Activated CD8-positive, alpha-beta T cell treated with anti-CD3 and anti-CD28 coated beads for 36 hours (primary cell): ENCODE measurements at places on chromosomes 12 and 14. TPM values are rescaled to one million over a fixed set of nuclear protein-coding genes. Genes with fewer than 3 reads are reported as not detected.

- no peak for DNase-seq
Observed at GRCh38 chr12:92357584-92358261, 212.1 kb upstream of the BTG1 start.

- peak; percentile 17 for DNase-seq
Observed at GRCh38 chr14:65255029-65255545, 152.8 kb upstream of the MAX start.

DNA sequence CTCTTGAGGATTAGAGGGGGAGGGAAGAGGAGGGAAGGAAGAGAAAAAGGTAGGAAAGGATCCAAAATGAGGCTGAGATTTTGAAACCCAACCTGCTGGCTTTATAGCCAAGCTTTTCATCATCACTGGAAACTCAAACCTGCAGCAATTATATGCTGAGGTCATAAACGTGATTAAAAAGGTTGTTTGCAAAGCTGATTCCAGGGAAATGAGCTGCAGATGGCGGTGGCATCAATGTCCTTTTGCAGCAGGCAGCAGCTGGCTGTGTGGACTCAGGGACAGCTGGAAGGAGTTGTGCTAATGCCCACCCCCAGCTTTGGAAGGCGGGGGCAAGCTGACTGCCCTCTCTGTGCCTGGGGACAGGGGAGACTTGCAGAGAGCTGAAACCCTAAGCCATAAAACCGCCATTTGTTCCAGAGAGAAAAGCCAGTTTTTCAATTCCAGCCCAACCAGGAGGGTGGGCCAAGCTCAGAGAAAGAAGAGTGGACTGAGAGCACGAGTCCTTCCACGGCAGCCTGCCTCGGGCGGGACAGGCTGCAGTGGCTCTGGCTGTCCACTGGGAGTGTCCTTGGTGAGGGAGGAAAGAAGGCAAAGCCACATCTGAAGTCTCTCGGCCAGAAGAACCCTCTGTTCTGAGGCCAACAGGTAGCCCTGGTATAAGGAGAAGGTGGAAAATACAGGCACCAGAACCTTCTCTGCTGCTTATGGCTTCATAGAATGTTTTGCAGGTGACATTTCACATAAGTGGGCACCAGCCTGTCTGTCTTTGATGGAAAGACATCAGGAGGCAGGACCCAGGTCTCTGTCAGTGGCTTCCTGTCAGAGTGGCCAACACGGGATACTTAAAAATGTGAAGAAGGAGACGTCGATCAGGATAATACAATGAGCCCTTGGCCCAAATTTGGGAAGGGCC is 90.7 kb downstream of the SINHCAF start:
- no peak for DNase-seq

DNA sequence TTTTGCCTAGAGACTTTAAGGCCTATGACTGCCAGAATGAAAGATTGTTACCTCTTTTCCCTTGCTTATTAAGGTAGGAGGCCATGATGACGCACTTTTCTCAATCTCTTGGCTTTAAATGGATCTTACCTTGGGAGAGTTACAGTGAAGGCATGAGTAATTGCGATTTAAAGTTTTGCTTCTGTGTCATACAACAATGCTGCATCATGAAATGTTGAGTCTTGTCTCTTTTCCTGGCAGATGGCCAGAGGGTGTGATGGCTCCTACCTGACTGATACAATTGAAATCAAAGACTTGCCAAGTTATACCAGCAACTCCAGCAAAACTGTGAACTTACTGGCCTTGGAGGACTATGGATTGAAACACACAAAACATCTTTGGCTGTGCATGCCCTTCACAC is 17.2 kb upstream of the LRRK2 start:
- no peak for DNase-seq

DNA sequence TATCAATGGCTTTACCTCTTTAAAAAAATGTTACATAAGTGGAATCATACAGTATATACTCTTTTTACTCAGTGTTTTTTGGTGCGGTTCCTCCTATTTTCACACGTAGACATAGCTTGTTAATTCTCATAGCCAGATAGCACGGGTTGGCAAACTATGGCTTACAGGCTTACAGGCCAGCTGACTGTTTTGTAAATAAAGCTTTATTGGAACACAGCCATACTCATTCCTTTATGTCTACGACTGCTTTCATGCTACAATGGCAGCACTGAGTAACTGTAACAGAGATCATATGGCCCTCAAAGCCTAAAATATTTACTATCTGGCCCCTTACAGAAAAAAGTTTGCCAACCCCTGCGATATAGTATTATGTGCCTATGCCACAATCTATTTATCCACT is 5.8 kb upstream of the DAAM1 start:
- no peak for DNase-seq

DNA sequence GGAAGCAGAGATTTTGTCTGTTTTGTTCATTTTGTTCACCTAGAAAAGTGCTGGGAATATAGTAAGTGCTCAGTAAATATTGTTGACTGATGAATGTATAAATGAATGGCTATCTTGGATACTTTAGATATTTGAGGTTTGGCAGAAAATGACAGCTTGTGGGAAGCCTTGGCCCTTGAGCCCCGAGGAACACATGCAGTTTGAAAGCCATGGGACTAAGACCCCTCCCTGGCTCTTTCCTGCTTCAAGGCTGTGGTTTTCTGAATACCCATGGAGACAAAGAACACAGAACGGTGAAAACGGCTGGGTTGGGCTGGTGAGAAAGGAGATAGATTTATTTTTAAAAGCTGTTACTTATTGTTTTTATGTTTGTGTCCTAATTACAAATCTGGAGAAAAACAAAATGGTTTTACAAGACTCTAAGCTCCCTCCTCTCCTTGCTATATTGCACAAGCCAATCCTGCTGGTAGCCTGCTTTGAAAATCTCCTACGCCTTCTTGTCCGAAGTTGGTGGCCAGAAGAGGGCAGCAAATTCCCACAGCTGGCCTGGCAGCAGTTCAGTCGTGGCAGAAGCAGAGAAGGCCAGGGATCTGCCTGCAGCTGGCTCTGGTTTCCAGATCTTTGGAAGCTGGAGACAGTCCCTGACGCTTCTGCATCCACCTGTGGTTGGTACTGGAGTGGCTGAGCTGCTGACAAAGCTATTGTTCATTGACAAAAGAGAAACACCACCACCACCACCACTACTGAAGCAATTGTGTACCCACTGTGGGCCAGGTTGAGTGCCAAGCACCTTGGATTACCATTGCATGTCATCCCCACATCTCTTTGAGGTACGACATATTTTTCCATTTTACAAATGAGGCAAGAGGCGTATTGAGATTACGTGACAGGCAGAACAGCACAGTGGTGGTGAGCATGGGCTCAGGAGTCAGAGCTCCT is 5.2 kb upstream of the KRT85 start:
- DNase-seq = peak; percentile 73

Gene FAIM2
- 0.56 TPM for total RNA-seq

DNA sequence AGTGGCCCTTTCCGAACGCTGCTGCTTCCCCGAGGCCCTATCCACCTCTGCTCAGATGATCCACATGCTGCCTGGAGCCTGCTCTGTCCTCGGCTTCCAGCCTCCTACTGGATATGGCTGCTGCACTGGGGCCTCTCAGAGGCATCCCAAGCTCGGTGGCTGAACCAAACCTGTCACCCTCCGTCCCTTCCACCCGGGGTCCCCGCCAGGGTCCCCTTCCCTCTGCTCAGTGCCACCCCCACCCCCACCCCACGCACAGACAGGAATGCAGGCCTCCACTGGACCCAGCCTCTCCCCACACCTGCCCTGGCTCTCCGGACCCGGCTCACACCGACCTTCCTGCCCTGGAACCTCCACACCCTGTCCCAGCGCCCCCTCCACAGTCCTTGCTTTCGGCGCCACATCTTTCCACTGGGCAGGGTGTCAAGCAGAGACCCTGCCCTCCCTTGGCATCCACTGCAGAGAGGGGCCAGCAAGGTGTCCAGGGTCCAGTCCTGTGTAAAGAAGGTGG is 6.1 kb downstream of the CEP170B start:
- DNase-seq = no peak

DNA sequence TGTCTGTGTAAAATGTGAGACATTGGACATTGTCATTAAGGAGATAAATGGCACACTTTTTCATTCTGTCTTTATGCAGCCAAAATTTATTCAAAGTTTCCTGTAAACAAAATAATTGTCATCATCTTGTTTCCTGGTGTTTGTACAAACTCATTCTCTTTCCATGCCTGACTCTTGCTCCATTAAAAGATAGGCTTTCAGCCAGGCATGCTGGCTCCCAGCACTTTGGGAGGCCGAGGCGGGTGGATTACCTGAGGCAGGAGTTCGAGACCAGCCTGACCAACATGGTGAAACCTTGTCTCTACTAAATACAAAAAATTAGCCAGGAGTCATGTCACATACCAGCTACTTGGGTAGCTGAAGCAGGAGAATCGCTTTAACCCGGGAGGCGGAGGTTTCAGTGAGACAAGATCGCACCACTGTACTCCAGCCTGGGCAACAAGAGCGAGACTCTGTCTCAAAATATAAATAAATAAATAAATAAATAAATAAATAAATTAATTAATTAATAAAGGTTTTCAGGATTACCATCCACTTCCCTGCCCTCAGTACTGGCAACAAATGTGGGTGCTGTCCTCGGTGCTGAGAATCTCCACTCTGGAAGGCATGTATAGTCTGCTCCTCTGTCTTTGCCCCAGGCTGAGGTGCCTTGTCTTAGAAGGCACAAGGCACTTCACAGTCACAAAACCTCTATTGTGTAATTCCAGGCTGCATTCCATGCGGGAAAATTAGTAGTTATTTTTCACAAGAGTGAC is 83.2 kb downstream of the PAH start:
- DNase-seq = no peak

Gene RPGRIP1
- not detected for total RNA-seq

- DNase-seq = no peak
Observed at GRCh38 chr14:50649691-50650090, 18.4 kb downstream of the SAV1 start.

DNA sequence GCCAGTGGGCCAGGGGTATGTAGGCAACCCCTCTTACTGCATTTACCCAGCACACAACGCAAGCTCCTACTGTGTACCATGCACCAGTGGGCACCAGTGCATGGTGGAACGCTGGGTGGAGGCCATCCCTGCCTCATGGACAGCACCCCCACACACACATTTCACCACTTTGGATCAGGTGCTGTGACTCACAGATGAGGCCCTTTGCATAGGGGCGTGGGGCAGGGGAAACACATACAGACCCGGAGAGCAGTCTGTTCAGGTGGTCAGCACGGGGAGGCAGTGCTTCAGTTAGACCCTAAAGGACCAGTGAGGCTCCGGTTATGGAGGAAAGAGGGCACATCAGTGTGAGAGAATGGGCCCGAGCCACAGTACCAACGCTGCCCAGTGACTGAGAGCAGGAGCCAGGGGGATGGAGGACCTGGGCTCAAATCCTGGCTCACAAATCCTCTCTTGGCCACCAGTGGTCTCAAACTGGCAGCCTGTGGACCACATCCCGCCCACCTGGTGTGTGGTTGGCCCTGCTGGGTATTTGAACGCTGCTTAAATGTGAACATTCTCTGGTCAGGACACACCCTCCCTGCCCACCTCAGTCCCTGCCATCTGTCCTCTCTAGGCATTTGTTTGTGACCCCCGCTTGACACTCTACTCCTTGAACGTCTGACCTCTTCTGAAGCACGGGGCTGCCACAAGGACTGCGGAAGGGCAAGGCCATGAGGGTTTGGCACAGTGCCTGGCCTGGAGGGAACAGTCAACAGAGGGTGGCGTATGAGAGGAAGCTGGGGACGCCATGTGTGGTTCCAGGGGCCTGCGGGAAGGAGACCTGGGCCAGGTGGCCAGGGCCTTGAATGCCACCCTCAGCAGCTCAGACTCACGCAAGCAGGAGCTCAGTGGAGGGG is 46.7 kb downstream of the FAM222A start:
- DNase-seq = no peak

GRCh38 chr14:64891173-64891838 is 11.6 kb upstream of the SPTB start:
- no peak for DNase-seq

DNA sequence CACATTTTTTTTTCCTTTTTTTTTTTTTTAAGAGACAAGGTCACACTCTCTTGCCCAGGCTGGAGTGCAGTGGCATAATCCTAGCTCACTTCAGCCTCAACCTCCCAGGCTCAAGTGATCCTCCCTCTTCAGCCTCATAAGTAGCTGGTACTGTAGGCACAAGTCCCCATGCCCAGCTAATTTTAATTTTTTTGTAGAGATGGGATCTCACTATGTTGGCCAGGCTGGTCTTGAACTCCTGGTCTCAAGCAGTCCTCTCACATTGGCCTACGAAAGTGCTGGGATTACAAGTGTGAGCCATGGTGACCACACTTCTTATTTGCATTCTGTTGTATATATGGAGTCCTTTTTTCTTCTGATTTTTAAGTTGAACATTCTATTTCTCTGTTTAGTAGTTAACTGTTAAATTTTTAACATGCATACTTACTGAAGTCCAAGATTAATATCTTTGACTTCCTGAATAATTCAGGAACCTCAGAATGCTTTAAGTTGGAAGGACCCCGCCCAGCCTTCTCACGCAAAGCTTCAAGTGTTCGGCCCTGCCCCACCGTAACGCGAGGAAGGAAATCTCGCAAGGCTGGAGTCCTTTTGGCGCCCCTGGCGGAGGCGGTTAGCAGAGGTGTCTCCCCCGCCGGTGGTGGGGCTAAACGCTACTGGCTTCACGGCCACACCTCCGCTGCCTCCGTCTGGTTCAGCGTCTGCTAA is 21.6 kb downstream of the SPATS2 start:
- DNase-seq = peak; percentile 81

- DNase-seq = no peak
Observed at GRCh38 chr12:93127582-93128331, 198.7 kb upstream of the EEA1 start.

Gene A2ML1
- total RNA-seq = not detected

GRCh38 chr12:12008232-12008850 is 62.4 kb upstream of the BCL2L14 start:
- peak; percentile 61 for DNase-seq

Gene RFX4
- total RNA-seq = not detected

GRCh38 chr12:5017638-5018348 is 25.9 kb upstream of the KCNA5 start:
- no peak for DNase-seq

Gene SERPINA10
- total RNA-seq = not detected

Gene THTPA
- 7.6 TPM for total RNA-seq

DNA sequence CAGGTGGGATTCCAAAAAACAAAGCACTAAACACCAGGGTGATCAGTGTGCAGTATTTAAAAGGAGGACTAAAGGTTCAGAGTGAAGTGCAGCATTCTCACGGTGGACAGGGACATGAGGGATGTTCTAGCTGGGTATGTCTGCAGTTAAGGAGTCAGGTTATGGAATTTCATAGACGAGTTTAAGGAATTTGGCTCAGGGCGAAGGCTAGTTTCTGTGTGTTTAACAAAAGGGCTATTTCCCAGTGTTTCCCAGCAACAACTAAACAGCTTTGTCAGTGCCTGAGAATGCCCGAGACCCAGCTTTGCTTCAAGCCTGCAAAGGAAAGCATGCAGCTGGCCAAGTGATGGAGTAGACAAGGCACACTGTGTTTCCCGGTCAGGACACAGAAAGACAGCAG is 7.0 kb downstream of the KRT1 start:
- no peak for DNase-seq

Gene CLEC14A
- total RNA-seq = not detected

DNA sequence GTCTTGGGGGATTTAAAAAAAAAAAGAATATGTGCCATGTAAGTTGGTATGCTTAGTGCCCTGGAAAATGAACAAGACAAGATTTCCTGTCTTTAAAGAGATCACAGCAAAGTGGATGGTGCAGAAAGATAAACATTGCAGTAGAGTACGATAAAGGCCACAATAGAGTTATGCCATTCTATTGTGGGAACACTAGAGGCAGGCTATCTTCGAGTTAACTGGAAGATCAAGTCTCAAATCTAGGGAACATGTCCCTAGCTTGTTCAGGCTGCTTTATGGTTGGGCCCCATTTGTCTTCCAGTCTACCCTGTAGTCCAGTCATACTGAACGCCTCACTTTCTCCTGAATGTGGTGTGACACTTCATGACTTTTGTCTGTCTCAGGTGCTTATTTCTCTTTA is 18.7 kb upstream of the CCT2 start:
- DNase-seq = no peak

Gene DENR
- total RNA-seq = 56.3 TPM

Gene OTX2
- not detected for total RNA-seq
